Stimulated activated CD4-positive, alpha-beta T cell treated with anti-CD3 and anti-CD28 coated beads, Interleukin-2, amount 100 ng/mL, for 48 hours (primary cell): ENCODE measurements at places on chromosomes 12 and 14.

- DNase-seq: no peak
Measured at GRCh38 chr12:121755591-121755990, 37.9 kb downstream of the RHOF start.

GRCh38 chr12:79415746-79416435 is 274.9 kb downstream of the PAWR start:
- DNase-seq: no peak

- no peak for DNase-seq
Measured at GRCh38 chr14:23916446-23916845, 37.1 kb upstream of the DHRS4 start.

GRCh38 chr12:50415899-50416479 is 15.3 kb downstream of the LARP4 start:
- DNase-seq: no peak

DNA sequence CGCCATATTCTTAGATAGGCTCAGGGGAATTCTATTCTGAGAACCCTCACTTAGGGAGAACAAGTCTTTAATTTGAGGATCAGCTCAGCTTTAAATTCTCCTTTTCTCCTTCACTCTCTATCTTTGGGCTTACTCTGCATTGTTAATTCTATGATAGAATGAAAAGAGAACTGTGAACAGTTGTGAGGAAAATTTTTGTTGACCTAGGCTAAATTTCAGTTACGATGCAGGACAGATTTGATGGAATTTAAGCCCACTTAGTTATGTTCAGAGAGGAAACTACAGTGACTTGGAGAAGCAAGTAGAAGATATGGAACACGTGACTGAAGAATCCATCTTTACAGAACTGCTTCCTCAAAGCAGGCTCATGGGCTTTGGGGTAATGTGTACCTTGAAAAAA is 82.7 kb downstream of the TBC1D30 start:
- DNase-seq: no peak

GRCh38 chr12:105721891-105722290 is 391.4 kb downstream of the C12orf75 start:
- DNase-seq: no peak

DNA sequence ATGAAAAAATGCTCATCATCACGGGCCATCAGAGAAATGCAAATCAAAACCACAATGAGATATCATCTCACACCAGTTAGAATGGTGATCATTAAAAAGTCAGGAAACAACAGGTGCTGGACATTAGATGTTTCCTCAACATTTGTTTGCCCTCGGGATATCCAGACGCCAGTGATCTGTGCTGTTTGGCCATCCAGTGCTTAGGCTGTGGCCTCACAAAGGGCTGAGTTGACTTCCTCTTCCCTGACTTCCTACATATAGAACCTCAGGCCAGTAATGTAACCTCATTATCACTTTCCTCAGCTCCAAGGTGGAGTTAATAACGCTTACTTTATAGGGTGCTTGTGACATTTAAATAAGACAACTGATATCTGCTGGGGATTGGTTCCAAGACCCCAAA is 51.8 kb downstream of the SLC15A5 start:
- DNase-seq: no peak

GRCh38 chr14:53411125-53411524 is 258.0 kb upstream of the DDHD1 start:
- DNase-seq: no peak

DNA sequence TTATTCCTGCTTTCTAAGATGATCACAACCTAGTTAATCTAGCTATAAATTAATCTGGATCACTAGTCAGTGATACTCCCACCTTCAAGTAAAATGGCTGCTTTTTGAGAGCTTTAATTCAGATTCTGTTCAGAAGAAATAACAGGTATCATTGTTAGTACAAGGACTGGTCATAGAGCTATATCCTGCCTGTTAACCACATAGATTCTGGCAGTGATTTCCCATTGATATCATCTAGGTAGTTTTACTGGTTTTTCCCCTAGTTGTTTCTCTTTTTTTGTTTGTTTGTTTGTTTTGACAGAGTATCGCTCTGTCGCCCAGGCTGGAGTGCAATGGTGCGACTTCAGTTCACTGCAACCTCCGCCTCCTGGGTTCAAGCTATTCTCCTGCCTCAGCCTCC is 39.0 kb upstream of the HIF1A start:
- no peak for DNase-seq

GRCh38 chr12:89134213-89134770 is 218.0 kb downstream of the DUSP6 start:
- DNase-seq: no peak

- DNase-seq: no peak
Measured at GRCh38 chr12:79019672-79020071, 155.1 kb downstream of the SYT1 start.

GRCh38 chr12:85329913-85330312 is 49.9 kb downstream of the ALX1 start:
- no peak for DNase-seq

GRCh38 chr12:54786081-54786480 is 68.2 kb upstream of the MUCL1 start:
- DNase-seq: no peak

GRCh38 chr12:18389820-18390219 is 128.5 kb downstream of the PIK3C2G start:
- no peak for DNase-seq

GRCh38 chr14:24954037-24954699 is 95.8 kb downstream of the STXBP6 start:
- DNase-seq: no peak

DNA sequence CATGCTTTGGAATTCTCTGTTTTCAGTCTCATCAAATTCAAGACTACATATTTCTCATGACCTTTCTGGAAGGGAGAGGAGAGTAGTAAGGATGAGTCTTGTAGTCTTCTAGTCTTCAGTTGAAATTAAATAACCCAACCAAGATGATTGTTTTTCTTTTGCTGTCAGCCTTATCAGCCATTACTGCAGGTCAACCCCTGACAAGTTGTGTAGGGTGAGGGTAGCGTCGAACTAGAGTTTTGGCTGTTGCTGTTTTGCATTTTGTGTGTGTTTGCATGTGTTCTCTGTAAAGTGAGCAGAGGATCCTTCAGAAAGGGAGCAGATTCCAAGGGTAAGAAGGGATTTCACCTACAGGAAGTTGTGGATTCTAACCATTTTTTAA is 28.4 kb downstream of the DIP2B start:
- DNase-seq: no peak

GRCh38 chr14:31208546-31209424 is 1.2 kb upstream of the HECTD1 start:
- peak; percentile 41 for DNase-seq

GRCh38 chr12:30952015-30952414 is 25.5 kb downstream of the TSPAN11 start:
- DNase-seq: no peak

DNA sequence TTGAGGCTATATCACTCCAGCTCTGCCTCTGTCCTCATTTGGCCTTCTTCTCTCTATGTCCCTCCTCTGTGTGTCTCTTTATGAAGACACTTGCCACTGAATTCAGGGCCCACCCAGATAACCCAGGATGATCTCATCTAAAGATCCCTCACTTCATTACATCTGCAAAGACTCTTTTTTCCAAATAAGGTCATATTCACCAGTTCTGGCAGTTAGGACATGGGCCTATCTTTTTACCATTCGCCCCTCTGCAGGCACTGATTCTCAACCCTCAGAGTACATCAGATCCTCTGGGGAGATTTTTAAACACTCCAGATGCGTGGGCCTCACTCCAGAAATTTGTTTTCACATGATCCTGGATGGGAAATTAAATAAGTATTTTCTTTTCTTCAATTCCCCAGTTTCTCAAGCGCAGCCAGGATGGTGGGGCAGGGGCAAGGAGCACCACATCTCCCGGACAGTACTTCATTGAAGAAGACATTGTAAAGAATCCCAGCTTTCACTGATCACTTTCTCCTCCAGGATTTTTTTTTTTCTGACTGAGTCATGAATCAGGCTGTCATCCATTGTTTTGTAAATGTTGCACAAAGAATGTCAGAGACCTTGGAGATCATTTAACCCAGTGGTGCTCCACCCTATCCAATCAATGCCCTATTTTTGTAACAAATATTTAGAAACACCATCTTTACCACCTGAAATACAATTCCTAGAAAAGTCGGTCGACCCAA is 27.4 kb downstream of the CRACR2A start:
- no peak for DNase-seq

DNA sequence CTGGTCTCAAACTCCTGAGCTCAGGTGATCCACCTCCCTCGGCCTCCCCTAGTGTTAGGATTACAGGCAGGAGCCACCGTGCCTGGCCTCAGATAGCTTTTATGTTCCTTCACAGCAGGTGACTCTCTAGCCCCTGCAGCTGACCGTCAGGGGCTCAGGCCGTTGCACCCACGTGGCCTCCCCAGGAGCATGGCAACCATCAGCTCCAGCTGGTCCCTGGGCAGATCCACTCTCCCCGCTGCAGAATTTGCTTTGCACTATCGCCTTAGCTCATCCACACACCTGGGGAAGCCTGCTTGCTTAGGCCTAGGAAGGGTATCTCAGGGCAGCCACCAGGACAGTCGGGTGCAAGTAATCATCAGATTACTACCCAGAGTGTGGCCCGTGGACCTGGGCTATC is 62.6 kb downstream of the TSPAN9 start:
- DNase-seq: no peak

- no peak for DNase-seq
Measured at GRCh38 chr12:100105661-100106060, 37.0 kb downstream of the BLTP3B start.

DNA sequence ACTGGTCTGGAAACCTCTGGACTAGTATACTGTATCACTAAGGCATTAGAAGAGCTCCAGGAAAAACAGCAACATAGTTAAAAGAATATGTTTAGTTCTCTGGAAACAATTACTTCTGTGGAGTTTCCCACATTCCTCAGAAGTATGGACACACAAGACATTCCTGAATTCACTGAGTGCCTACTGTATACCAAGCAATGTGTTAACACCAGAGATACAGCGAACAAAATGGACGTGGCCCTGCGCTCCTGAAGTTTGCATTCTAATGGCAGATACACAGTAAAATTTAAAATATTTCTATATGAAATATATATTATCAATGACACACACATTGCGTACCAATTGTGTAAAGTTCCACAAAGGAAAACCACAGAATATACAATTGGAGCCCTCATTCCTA is 1.1 kb downstream of the ANGEL1 start:
- DNase-seq: no peak

DNA sequence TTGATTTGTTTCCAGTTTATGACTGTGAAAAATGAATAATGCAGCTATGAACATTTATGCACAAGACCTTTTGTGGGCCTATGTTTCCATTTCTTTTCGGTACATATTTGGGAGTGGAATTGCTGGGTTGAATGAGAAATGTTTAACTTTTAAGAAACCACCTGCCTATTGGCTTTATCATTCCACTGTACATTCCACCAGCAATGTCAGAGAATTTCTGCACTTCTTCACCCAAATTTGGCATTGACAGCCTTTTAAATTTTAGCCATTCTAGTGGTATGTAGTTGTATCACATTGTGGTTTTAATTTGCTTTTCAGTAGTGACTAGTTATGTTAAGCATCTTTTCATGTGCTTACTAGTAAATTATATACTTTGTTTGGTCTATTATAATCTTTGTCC is 317.0 kb upstream of the TMTC1 start:
- no peak for DNase-seq

DNA sequence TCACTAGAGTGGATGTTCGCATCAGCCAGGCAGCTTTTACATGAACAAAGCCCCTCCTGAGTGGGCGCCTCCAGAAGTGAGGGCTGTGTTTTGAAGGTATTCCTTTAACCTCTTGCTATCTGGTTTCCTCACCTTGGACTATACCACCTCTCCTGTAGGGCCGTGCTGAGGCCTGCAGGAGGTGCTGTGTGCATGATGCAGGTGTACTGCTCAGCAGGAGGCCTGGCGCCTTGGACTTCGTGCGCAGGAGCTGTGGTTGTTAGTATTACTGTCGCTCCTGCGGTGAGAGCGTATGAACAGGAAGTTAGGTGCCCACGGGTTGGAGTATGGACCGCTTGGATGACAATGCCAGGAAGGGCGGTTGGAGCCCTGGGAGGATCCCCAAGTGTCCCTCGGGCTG is 130.7 kb downstream of the TSPAN9 start:
- no peak for DNase-seq

GRCh38 chr14:30658645-30659044 is 36.5 kb downstream of the SCFD1 start:
- DNase-seq: no peak

DNA sequence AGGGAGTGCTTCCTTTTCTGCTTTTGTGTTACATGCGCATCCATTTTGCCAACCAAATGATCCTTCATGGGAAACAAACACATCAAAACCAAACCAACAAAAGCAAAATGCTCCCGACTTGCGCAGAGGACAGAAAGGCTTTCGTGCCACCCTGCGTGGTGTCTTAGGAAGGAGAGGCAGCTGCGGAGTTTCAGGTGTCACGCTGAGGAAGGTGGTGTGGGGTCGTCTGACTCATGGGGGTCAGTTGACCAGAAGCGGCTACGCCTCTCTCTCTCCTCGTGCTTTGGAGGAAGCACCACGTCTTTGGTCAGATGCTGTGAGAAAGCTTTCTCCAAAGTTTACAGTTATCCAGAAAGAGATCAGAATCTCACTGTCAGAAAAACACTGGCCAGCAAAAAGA is 7.9 kb downstream of the EMP1 start:
- no peak for DNase-seq

DNA sequence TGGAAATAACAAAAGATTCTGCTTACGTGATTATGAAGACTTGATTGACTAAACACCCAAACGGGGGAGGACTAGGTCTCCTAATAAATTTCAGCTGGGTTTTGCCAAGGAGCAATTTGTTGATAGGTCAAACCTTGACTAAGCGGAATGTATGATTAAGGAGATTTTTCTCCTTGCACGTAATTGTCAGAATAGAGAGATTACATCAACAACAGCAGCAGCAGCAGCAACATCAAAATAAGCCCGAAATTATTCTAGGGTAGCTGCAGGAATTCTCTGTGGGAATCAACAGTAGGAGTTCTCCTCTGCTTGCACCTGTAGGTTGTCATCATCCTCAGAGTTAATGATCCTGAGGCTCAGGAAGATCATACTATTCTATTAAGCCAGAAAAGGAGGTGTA is 10.2 kb downstream of the ELK3 start:
- no peak for DNase-seq
